Activated CD8-positive, alpha-beta memory T cell treated with anti-CD3 and anti-CD28 coated beads, Interleukin-2, amount 10 ng/mL, durations not matched to agents 7 days and 5 days (primary cell): ENCODE measurements at places on chromosomes 6 and 20. TPM values are rescaled to one million over a fixed set of nuclear protein-coding genes. Genes with fewer than 3 reads are reported as not detected.

The HSD17B8 gene
- 20.9 TPM for total RNA-seq

The IPCEF1 gene
- total RNA-seq: 17.3 TPM

The MOXD1 gene
- total RNA-seq: not detected

The TRIM40 gene
- not detected for total RNA-seq

The PMEPA1 gene
- total RNA-seq: 0.20 TPM

The CALHM4 gene
- total RNA-seq: not detected

The IMPG1 gene
- total RNA-seq: not detected

The SEMG1 gene
- not detected for total RNA-seq

The KCNQ2 gene
- 0.05 TPM for total RNA-seq
